ENCODE measurements at places on chromosomes 16 and 17.
A peak's percentile ranks its signal among the peaks of the same experiment; 100 is the strongest.

DNA sequence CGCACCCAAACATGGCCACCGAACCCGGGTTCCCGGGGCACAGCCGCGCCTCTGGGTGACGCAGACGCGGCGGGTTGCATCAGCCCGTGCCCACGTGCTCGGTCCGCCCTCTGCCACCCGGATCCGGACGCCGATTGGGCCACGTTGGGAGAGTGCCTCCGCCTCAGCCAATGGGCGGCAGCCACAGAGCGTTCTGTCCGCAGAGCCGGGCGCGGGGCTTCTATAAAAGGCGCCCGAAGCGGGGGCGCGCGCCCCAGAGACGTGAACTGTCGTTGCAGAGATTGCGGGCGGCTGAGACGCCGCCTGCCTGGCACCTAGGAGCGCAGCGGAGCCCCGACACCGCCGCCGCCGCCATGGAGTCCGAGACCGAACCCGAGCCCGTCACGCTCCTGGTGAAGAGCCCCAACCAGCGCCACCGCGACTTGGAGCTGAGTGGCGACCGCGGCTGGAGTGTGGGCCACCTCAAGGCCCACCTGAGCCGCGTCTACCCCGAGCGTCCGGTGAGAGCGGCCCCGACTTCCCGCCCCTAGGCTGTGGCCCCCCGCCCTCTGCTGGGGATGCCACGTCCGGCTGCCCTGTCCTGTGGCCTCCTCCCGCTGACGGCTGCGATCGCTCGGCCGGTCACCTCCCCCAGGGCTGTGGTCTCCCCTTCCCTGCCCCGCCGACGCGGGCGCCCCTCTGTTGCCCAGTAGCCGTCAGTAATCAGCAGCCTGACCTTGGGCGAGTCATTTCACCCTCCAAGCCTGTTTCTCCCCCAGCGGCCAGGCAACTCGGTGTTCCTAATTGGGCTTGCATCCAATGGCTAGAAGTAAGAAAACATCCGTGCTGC is at the start of gene HERPUD1:
Gene HERPUD1, plus strand, starts transcription at position 251 of the 829 bp plus-strand sequence. Its CDS starts 103 bp downstream, at position 354.
- DNase-seq = peak; percentile 85

DNA sequence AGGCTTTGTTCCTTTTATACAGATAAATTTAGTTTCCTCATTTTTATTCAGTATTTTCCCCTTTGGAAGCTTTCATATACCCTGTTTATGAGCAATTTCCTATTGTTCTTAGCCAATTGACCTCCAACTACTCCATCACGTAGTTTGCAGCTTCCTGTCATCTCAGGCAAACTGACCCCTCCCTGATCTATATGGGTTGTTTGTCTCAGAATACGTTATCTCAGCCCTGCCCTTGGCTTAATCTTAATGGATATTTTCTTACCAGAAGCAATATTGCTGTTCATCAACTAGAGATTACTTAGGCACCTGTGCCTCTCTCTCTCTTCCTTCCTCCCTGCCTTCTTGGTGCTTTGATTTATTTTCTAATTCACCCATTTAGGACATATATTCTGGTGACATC is 81.2 kb downstream of the ZNF18 start:
- DNase-seq = no peak

DNA sequence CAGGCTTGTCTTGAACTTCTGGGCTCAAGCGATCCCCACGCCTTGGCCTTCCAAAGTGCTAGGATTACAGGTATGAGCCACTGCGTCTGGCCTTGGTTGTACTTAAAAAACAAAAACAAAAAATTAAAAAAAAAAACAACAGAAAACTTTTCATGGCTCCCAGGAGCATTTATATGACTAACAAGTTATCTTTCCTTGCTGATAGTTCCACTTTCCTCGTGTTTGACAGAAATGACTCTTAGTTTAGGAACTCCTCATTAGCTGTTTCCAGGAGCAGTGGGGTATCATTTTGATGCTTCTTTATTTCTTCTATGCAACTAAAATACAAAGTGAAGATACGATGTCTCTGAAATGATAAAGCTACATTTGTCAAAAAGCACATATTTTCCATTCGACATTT is 165.4 kb downstream of the PRKCA start:
- DNase-seq = no peak

- no peak for DNase-seq
Measured at GRCh38 chr17:56831369-56832095, 2.2 kb downstream of the C17orf67 start.

DNA sequence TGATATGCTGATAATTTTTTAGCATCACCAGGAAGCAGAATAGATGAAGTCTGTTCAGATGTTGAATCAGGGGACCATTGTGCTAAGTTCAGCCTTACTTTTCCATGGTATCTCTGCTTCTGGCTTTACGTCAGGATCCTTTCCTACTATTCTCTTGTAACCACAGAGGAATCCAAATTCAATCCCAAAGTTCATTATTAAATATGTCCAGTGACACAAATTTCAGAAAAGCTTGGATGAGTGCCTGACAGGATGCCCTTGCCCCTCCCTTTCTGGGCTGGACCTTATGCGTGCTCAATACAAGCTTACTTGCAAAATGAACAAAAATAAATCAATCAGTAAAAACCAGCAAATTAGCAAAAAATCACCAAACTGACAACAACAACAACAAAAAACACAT is 37.6 kb upstream of the ADORA2B start:
- no peak for DNase-seq

DNA sequence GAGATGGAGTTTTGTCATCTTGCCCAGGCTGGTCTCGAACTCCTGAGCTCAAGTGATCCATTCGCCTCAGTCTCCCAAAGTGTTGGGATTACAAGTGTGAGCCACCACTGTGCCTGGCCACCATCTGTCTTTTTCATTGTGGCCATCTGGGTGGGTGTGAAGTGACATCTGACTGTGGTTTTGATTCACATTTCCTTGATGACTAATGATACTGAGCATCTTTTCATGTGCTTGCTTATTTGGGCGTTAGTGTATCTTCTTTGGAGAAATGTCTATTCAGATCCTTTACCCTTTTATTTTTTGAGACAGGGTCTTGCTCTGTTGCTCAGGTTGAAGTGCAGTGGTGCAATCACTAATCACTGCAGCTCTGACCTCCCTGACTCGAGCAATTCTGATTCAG is 53.9 kb upstream of the ERN1 start:
- DNase-seq = no peak

- DNase-seq = no peak
Measured at GRCh38 chr17:58677194-58677880, 14.5 kb downstream of the TEX14 start.

DNA sequence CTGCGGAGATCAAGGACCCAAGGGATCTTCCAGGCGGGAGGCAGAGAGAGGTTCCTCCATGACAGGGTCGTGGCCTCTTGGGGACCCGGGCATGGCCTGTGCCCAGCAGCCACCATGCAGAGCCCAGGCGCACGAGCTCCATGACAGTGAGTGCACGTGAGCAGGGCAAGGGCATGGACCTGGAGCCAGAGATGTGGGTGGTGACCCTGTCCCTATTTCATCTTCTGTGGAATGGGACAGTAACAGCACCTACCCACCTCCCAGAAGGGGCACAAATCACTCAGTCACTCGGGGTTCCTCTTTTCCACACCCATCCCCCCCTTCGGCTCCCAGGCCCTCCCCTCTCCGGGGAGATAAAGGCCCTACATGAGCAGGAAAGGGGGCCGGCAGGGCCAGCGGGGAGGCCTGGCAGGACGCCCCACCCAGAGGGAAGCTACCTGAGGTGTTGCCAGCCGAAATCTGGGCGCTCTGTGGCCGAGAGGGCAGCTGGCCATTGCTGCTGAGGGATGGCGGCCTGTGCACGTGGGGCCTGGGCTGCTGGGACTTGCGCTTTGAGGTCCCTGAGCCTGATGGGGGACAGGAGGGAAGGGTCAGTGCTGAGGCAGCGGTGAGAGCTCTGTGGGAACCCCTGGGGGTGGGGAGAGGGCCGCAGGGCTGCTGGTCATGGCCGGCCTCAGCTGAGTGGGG is 10.4 kb downstream of the UBALD2 start:
- no peak for DNase-seq

- no peak for DNase-seq
Measured at GRCh38 chr17:83065660-83066542, 13.5 kb upstream of the METRNL start.

- DNase-seq = no peak
Measured at GRCh38 chr16:69240331-69240730, 53.4 kb downstream of the SNTB2 start.

- peak; percentile 32 for DNase-seq
Measured at GRCh38 chr16:66324815-66325515, 41.5 kb upstream of the CDH5 start.

DNA sequence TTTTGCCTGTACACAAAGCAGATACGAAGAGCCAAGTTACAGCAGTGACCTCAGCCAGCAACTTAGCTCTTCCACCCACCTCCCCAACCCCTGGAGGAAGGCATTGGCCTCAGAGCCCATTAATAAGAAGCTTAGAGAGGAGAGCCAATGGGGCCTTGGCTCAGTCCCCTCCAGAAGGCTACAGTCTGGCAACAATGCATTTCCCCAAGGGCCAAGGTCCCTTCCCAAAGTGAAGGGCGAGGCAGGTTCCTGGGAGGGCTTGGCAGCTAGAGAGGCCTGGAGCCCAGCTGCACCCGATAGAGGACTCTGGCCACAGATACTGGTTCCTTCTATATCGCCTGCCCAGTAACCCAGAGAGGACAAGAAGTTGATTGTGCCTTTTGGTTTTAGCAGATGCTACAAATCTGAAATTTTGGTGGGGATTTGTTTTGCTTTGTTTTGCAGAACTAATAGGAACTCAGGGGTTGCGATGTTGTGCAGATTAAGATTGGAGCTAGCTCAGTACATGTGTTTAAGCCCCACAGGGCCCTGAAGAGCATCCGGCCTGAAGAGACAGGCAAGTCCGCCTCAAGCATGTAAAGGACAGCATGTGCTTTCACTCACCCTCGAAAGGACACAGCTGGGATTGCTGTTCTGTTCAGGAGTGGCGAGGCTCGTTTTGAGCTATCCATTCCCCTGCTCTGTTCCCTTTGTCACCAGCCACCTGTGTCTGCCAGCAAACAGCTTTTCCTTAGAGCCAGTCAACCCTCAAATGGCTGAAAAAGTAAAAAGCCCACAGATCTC is 12.0 kb upstream of the PNPO start:
- DNase-seq = no peak

- no peak for DNase-seq
Measured at GRCh38 chr16:6536411-6536810, 796.2 kb upstream of the RBFOX1 start.

DNA sequence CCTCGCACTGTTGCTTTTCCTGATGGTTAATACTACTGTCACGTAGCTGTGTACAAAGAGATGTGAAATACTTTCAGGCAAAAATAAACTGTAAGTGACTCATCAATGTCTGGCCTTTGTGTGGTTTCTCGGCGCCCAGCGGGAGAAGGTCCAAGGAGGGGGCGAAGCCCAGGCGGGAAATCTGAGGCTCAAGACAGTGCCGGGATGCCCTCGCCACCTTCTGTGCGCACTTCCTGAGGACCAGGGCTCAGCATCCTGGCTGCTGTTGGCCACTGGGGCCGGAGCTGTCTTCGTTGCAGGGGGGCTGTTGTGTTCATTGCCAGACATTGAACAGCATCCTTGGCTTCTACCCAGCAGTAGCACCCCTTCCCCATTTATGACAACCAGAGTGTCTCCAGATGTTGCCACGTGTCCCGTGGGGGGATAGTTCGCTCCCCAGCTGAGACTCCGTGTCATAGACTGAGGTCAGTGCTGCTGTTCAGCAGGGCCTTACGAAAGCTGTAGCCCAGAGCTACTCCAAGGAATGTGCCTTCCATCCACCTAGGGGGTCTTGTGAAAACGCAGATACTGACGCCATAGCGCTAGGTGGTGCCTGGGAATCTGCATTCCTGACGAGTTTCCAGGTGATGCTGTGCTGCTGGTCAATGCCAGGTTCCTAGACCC is 67.3 kb upstream of the PLCG2 start:
- no peak for DNase-seq

DNA sequence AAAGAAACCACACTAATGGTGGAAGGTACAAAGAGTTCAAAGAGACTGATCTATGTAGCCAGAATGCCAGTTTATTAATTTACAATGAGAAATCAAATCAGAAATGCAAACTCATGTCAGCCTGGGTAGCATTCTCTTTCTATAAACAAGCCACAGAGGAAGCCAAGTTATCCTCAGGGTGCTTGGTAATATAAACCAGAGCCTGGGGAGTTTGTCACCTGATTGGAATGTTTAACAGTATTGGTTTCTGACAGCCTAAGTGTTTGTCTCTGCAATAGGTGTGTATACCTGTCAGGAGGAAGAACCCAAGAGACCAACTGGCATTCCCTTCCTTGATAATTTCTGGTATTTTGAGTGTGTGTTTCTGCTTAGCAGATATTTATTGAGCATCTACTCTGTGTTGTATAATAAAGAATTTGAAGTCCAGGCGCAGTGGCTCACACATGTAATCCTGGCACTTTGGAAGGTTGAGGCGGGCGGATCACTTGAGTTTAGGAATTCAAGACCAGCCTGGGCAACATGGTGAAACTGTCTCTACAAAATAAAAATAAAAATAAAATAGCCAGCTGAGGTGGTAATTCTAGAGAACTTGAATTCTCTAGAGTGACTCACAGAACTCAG is 3.1 kb upstream of the C17orf58 start:
- no peak for DNase-seq

GRCh38 chr17:18217412-18218015 is 7.9 kb upstream of the LLGL1 start:
- DNase-seq = no peak

GRCh38 chr17:18182978-18183333 is 672 bp upstream of the ALKBH5 start:
- DNase-seq = peak; percentile 57

GRCh38 chr17:60522889-60523626 is 3.0 kb downstream of the APPBP2 start:
- no peak for DNase-seq

DNA sequence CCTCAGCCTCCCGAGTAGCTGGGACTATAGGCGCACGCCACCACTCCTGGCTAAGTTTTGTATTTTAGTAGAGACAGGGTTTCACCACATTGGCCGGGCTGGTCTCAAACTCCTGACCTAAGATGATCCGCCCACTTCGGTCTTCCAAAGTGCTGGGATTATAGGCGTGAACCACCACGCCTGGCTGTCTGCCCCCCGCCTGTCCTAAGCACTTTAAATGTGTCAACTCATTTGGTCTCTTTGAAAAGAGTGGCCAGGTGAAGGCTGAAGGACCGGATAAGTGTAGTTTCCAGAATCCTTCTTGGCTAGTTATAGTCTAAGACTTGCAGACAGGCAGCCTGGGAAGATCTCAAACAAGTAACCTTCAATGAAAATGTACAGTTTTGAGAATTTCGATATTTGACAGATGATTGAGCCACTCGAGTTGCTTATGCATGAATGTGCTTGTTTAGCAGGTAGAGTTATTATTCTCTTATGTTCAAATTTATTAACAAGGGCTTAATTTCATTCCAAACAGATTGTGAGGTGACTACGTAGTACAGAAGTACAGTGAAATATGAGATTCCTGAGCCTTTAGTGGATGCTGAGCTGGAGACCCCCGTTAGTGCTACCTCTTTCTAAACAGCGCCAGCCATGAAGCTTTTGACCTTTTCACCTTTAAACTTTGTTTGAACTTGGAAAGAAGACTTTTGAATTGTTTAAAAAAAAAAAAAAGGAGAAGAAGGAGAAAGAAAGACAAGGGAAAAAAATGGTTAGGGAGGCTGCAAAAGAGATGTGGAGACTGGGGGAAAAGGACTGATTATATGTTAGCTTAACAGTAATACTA is 164.4 kb upstream of the TBX2 start:
- DNase-seq = no peak

Measured in NCI-H510A (cell line).